ENCODE measurements at places on chromosomes 1 and 21.

DNA sequence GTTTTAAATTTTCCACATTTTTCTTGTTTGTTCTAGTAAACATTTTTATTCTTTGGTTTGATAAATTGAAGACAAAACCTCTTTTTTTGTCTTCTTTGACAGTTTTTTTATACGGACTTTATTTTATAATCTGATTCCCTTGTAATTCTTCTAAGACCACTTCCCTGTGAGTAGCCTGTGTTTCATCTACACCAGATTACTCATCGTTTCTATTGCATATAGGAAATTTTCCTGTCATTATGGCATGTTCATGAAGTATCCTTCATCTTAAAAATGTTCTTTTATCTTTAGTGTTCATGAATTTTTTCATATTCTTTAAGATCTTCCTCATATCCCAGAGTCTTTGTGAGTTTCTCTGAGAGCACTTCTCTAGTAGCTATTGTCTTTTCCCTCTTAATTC lies 109.8 kb downstream of the USP25 start:
- no peak for DNase-seq

DNA sequence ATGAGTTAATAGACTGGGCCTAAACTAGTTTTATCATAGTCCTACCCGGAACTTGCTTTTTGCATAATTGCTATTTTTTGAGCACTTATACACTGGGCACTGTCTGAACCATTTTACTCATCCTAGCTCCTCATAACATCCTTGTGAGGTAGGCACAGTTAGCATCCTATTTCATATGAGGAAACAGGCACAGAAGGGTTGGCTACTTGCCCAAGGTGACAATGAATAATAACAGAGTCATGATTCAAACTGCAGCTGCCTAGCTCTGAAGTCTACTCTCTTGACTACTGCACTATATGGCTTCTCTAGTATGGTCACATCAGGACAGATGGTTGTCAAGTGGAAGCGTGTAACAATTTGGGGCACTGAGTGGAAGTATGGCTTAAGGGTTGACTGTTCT lies 18.2 kb upstream of the RC3H1 start:
- DNase-seq = peak; percentile 96

DNA sequence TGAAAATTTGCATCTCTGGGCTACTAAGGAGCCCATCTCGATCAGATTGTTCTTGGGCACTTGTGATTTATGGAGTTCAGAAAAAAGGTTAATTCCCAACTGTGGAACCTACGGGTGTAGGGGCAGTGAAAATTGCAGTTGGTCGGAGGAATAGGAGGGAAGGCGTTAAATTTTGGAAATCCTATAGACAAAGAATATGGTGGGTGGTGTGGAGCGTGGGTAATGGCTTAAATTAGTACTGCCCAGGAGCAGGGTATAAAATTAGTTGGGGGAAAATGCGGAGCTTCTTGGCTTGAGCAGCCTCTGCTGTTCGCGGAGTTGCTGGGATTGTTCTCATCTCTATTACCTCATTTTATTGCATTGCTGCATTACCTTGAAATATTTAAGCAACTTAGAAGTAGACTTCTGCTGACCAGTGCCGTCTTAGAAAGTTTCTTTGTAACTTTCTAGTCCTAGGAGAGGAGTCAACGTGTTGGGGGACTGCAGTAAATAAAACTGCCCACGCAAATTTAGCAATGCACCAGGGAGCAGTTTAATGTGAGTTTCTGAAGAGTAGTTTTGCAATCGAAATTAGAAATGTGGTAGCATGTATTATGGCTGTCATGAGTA lies 514 bp downstream of the S1PR1 start:
- peak; percentile 72 for DNase-seq

- no peak for DNase-seq
Observed at GRCh38 chr1:102833151-102833550, 275.2 kb downstream of the COL11A1 start.

DNA sequence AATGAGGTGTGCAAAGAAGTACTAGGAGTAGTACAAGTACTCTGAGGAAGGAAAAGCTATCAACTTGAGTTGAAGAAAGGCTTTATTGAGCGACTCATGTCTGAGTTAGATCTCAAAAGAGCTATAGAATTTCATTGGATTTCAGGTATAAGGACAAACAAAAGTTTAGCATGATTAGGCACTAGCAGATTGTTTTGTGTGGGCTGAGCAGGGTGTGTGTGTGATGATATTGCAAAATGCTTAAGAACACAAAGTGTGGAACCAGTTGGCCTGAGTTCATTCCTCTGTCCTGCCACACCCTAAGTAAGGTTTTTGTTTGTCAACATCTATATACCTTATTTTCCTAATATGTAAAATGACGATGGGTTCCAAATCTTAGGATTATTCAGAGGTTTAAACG lies 158.9 kb downstream of the KCNK2 start:
- no peak for DNase-seq

DNA sequence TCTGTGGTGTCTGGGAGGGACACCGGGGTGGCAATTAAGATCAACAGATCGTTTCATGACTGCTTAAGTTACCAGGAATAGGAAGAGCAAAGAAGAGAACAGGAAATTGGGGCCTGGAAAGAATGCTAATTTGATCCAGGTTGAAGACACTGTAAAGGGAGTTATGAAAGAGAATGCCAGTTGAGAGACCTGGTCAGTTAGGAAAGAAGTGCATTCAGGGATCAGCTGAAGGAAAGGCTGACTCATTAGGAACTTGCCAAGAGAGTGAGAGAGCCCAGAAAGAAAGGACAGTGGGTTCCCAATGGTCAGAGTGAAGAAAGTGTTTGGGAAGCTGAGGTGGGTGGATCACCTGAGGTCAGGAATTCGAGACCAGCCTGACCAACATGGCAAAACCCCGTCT lies 119.6 kb downstream of the UBE2U start:
- peak; percentile 62 for DNase-seq

GRCh38 chr1:225908013-225908640 lies 15.9 kb downstream of the PYCR2 start:
- DNase-seq = no peak

- no peak for DNase-seq
Observed at GRCh38 chr1:179053486-179053885, 27.8 kb downstream of the FAM20B start.

DNA sequence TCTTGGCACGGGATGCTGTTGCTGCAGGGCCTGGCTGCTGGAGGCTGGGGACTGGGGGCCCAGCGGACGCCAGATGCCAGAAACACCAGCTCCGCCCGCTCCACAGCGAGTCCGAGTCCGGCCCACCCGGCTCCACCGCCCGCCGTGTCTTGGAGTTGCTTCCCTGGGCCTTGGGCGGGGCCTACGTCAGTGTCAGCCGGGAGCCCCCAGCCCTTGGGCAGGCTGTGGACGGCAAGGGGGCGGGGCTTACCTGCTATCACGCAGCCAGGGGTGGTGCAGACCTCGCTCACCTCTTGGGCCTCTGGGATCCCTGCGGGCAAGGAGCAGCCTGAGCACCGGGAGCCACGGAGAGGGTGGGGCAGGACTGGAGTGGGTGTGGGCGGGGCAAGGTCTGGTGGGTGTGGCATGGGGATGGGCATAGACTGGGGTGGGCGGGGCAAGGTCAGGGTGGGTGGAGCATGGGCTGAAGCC lies 21.8 kb downstream of the MMEL1 start:
- peak; percentile 17 for DNase-seq

GRCh38 chr1:177566495-177566894 lies 395.7 kb downstream of the BRINP2 start:
- no peak for DNase-seq

GRCh38 chr1:101357444-101357986 lies 120.7 kb downstream of the S1PR1 start:
- peak; percentile 59 for DNase-seq

- DNase-seq = no peak
Observed at GRCh38 chr1:21267191-21268077, 22.8 kb downstream of the ECE1 start.

- DNase-seq = no peak
Observed at GRCh38 chr1:82226186-82226505, 425.4 kb downstream of the ADGRL2 start.

- no peak for DNase-seq
Observed at GRCh38 chr21:44085491-44086321, 21.5 kb upstream of the PWP2 start.

GRCh38 chr1:226653311-226653921 lies 85.7 kb downstream of the ITPKB start:
- no peak for DNase-seq

- DNase-seq = no peak
Observed at GRCh38 chr1:40745176-40745575, 38.4 kb upstream of the KCNQ4 start.

DNA sequence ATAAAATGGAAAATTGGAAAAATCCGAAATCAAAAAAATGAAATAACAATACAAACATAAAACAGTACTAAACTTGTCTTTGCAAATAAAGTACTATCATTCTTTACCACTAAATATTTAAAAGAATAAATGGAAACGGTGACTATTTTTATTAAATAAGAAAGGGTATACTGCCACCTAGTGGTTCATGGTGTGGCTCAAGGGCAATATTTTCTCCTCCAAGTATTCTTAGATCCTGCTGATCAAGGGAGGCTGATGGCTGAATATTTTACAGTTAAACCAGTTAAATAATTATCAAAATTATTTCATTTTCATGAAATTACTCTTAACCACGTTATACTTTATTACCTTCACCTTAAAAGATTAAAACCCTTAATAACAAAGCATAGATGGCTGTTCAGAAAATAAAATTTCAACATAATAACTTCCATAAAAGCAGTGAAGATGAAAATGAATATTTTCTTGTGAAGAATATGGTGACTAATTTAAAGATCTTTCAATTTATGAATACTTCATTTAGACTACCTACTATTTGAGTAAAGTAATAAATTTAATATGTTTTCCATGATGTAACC lies 1793.9 kb downstream of the NCAM2 start:
- DNase-seq = peak; percentile 9

GRCh38 chr21:28437061-28437460 lies 555.6 kb downstream of the LTN1 start:
- no peak for DNase-seq

- no peak for DNase-seq
Observed at GRCh38 chr1:237227476-237227875, 185.5 kb downstream of the RYR2 start.

GRCh38 chr1:184768467-184768866 lies 13.8 kb upstream of the EDEM3 start:
- DNase-seq = no peak

GRCh38 chr1:1976031-1976430 lies 27.6 kb downstream of the CFAP74 start:
- DNase-seq = no peak
